ENCODE measurements at places on chromosomes 6 and 20. TPM values are rescaled to one million over a fixed set of nuclear protein-coding genes. Genes with fewer than 3 reads are reported as not detected.

DTD1 gene
- total RNA-seq = 52.5 TPM

DACT2 gene
- total RNA-seq = not detected

LST1 gene
- total RNA-seq = 29.1 TPM

RALGAPB gene
- 25.6 TPM for total RNA-seq

GSTA3 gene
- total RNA-seq = not detected

ALDH8A1 gene
- total RNA-seq = 1.8 TPM

CYP39A1 gene
- total RNA-seq = not detected

RGS17 gene
- not detected for total RNA-seq

- H3K4me1 ChIP-seq = peaks cover 8% of the 10 kb centered on the region
- peaks cover 36% of the 10 kb centered on the region for H3K27me3 ChIP-seq
- DNase-seq = no peak
- H3K36me3 ChIP-seq = no peaks in the 10 kb centered on the region
- no peak overlapping the region for H3K4me3 ChIP-seq
- H3K27ac ChIP-seq = no peak overlapping the region
These were observed 117.4 kb downstream of the VEGFA start for GRCh38 chr6:43887340-43887858.

GRCh38 chr6:31776485-31776988, 591 bp downstream of the VWA7 start:
- peak overlapping the region; percentile 40 for H3K4me3 ChIP-seq
- peaks cover 6% of the 10 kb centered on the region for H3K27me3 ChIP-seq
- peaks cover 31% of the 10 kb centered on the region for H3K4me1 ChIP-seq
- peak overlapping the region; percentile 51 for H3K27ac ChIP-seq
- peaks cover 25% of the 10 kb centered on the region for H3K36me3 ChIP-seq

DNA sequence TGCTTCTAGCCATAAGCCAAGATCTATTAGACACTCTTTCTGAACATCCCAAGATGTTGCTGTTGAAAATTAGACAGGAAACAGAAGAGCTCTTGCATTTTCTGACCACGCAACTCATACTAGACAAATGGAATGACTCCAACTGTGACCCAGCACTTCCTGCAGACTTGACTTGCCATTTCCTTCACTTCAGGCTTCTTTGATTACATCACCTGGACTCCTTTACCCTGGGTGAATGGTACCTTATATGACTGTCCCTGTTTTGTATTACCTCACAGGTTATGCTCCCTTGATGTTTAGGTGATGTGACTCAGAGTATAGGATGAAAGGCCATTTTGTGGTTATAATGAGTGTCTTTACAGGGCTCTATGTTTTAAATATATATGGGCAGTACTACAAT, 236.1 kb downstream of the BMP2 start:
- no peak for DNase-seq
- no peaks in the 10 kb centered on the region for H3K27me3 ChIP-seq
- no peaks in the 10 kb centered on the region for H3K4me1 ChIP-seq

GRCh38 chr6:40268614-40269013, 318.6 kb downstream of the LRFN2 start:
- H3K4me3 ChIP-seq = no peak overlapping the region
- no peak overlapping the region for H3K27ac ChIP-seq
- H3K4me1 ChIP-seq = no peaks in the 10 kb centered on the region

DNA sequence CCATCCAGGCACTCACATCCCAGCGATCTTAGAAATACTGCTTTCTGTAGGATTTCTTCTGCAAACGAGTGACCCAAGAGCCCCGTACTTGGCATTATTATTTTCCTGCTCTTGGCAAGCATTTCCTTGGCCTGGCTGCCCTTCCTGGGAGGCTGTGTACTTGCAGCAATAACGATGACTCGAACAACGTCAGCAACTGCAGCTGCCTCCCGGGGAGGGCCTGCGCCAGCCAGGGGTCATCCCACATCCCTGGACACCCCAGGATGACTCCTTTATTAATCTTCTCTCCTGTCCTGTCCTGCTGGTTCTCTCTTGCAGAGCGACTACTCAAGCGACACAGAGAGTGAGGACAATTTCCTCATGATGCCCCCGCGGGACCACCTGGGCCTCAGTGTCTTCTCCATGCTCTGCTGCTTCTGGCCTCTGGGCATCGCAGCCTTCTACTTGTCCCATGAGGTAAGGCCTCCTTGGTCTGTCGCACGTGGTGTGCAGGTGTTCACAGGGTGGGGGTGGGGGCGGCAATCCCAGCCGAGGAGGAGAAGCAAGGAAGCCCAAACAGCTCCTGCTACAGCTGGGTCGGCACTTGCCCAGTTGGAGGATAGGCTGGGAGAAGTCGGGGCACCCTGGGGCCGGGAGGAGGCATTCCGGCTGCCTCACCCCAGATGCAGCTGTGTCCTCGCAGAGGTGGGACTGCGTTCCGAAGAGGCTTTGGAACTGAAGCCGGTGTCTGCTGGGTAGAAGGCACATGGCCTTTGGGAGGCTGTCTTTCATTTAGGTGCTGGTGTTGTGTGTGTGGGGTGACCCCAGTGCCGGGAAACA, 115.3 kb downstream of the SYNDIG1 start:
- H3K4me3 ChIP-seq = no peak overlapping the region
- DNase-seq = no peak
- H3K27ac ChIP-seq = no peak overlapping the region
- no peaks in the 10 kb centered on the region for H3K27me3 ChIP-seq
- no peaks in the 10 kb centered on the region for H3K36me3 ChIP-seq

DNA sequence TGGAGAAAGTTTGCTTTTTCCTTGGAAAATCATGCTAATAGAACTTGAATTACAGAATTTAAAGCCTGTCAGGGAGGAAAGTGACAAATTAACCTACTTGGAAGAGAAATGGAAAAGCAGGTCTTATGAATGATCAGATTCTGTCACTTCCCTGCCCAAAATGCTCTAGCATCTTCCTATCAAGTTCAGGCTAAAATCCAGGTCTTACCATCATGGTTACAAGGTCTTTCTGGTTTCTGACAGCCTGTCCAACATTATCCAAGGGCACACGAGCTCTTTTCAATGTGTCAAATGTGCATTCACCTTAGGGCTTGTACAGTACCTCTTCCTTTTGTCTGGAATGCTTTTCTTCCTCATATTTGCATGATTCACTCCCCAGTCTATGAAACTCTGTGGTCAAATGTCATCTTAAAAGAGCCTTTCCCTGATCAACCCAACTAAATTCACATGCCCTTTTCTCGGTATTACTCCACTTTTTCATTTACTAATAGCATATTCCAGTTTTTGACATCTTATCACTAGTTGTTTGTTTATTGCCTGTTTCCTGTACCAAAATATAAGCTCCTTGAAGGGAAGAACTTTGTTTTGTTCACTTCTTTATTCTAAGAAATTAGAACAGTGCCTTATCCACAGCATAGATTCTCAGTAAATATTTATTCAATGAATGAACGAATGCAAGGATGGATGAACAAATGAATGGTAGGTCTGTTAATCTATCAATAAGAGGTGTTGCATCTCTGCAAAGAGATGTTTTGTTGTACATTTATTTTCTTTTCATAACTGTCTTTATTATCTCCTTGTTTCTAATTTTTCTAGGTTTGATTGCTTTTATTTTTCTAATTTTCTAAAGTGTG, 139.5 kb downstream of the BCAS1 start:
- no peaks in the 10 kb centered on the region for H3K27me3 ChIP-seq
- H3K36me3 ChIP-seq = no peaks in the 10 kb centered on the region
- peak overlapping the region; percentile 76 for H3K27ac ChIP-seq
- H3K4me3 ChIP-seq = no peak overlapping the region
- peaks cover 59% of the 10 kb centered on the region for H3K4me1 ChIP-seq

- no peak overlapping the region for H3K4me3 ChIP-seq
- no peak for DNase-seq
- no peak overlapping the region for H3K27ac ChIP-seq
- H3K36me3 ChIP-seq = no peaks in the 10 kb centered on the region
These were observed 113.1 kb downstream of the BMP7 start for GRCh38 chr20:57153238-57153905.

DNA sequence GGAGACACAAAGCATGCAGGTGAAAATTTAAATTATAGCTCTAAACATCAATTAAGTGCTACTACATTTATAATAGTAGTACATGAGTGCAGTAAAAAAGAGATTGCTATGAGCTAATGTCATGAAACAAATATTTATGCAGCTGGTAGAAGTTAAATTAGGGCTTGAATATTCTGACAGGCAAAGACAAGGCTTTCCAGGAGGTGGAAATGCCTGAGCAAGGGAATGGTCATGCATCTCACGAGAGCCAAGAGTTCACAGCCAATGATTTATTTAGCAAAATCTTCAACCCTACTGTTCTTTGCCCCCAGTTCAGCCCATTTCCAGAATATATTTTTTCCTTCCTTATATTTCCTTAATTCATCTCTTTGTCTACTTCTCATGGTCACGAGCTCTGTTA, 128.9 kb downstream of the HIVEP2 start:
- H3K27ac ChIP-seq = peak overlapping the region; percentile 74
- peaks cover 75% of the 10 kb centered on the region for H3K36me3 ChIP-seq
- H3K27me3 ChIP-seq = no peaks in the 10 kb centered on the region
- no peak overlapping the region for H3K4me3 ChIP-seq

- no peak for DNase-seq
- H3K27me3 ChIP-seq = no peaks in the 10 kb centered on the region
- H3K27ac ChIP-seq = peak overlapping the region; percentile 86
These were observed 973.1 kb upstream of the DEFB115 start for GRCh38 chr20:30284281-30284905.

DNA sequence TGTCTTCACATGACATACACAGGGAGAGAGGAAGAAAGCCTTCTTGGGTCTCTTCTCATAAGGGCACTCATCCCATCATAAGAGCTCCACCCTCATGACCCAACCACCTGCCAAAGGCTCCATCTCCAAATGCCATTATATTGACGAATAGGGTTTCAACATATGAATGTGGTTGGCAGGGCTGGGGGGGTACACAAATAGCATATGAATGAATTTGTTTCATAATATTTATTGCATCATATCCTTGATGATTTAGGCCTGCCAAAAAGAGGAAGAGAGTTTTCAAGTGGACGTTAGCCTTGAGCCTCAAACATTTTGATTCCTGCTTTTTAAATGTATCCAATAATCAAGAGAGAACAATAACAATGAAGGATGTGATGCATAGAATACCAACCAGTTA, 26.2 kb upstream of the OPRM1 start:
- no peaks in the 10 kb centered on the region for H3K27me3 ChIP-seq
- no peak overlapping the region for H3K27ac ChIP-seq
- H3K36me3 ChIP-seq = no peaks in the 10 kb centered on the region
- no peaks in the 10 kb centered on the region for H3K4me1 ChIP-seq
- no peak overlapping the region for H3K4me3 ChIP-seq

GRCh38 chr6:22237526-22237925, 59.3 kb downstream of the PRL start:
- H3K27ac ChIP-seq = no peak overlapping the region
- H3K4me1 ChIP-seq = no peaks in the 10 kb centered on the region
- H3K4me3 ChIP-seq = no peak overlapping the region
- no peak for DNase-seq
